ENCODE measurements at places on chromosomes 12 and 14.

GRCh38 chr12:25645427-25645826, 92.3 kb upstream of the LMNTD1 start:
- DNase-seq: no peak

- no peak for DNase-seq
Observed at GRCh38 chr12:89827592-89827991, 119.0 kb upstream of the ATP2B1 start.

GRCh38 chr14:30874120-30874998, at the start of gene COCH:
Gene COCH, plus strand, starts transcription at chr14:30874559. Its CDS starts 380 bp downstream, at chr14:30874939.
- DNase-seq: no peak

GRCh38 chr14:24332268-24332993, 2.4 kb downstream of the ADCY4 start:
- peak; percentile 93 for DNase-seq

GRCh38 chr12:25785134-25785533, 173.3 kb upstream of the RASSF8 start:
- DNase-seq: no peak

DNA sequence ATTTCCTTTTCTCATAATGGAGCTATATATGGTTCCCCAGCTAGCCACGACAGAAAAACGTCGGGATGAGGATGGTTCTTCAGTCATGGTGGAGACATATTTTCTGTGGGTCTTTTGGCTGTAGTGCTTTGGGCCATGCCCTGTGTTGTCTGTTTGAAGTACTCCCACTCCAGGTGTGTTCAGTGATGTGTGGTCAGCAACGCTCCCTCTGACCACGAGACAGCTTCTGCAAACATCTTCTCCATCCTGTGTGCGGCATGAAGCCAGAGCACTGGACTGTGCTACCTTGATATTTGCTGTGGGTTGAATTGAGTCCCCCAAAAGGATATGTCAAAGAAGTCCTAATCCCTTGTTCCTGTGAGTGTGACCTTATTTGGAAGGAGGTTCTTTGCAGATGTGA, 931.2 kb downstream of the NRXN3 start:
- no peak for DNase-seq

DNA sequence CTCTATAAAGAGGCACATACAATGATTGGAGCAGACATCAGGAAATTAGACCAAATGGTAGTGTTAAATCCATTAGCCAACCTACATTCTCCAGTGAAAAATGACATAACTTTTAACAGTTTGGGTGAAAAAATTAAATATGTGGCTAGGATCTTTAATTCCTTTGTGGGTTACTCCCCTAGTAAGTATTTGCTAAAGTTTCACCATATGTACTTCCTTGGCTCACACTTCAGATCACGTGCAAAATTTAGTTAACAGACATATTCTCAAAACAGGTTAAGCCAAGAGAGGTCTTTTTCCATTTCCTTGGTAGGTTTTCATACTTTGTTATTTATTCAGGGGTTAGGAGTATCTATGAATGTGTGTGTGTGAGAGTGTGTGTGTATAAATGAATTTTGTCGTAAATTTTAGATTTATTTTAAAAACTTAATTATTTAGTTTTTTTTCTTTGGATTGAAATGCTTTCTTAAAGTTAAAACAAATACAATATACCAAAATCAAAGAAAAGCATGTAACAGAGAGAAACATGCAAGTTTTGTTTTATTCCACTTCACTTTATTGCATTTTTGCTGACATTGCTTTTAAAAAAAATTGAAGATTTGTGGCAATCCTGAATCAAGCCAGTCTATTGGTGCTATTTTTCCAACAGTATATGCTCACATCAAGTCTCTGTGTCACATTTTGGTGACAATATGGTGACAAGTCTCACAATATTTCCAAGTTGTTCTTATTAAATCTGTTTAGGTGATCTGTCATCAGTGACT, 258.7 kb downstream of the FLRT2 start:
- no peak for DNase-seq

DNA sequence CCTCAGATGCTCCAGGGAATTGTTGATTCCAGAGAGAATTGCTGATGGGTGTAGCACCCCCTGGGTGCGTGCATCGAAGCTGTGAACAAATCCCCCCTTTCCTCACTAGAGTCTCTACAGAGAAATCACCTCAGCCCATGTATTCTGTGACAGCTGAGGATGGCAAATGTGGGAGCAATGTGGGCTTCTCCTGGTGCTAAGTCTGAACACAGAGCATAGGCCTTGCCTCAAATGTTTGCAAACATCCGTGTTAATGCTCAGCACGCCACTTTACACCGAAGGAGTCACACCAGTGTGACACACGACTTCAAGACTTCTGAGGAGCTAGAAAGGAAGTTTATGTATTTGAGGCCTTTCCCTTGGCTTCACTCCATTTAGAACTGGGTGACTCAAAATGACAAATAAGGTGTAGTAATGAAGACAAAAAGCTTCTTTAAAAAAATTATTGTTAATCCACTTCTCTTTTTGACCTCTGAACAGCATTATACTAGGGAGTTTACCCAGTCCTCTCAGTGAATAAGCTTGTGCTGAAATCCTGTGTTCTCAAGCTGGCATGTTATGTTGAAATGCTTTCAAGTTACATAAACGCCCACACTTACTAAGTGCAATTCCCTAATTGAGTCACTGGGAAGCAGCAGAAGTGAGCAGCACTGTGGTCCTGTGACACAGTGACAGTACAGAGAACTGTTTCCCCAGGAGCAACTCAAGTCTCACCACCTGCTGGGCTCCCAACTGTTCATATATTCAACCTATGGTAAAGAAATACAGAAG, 92.9 kb downstream of the FAR2 start:
- DNase-seq: peak; percentile 12

DNA sequence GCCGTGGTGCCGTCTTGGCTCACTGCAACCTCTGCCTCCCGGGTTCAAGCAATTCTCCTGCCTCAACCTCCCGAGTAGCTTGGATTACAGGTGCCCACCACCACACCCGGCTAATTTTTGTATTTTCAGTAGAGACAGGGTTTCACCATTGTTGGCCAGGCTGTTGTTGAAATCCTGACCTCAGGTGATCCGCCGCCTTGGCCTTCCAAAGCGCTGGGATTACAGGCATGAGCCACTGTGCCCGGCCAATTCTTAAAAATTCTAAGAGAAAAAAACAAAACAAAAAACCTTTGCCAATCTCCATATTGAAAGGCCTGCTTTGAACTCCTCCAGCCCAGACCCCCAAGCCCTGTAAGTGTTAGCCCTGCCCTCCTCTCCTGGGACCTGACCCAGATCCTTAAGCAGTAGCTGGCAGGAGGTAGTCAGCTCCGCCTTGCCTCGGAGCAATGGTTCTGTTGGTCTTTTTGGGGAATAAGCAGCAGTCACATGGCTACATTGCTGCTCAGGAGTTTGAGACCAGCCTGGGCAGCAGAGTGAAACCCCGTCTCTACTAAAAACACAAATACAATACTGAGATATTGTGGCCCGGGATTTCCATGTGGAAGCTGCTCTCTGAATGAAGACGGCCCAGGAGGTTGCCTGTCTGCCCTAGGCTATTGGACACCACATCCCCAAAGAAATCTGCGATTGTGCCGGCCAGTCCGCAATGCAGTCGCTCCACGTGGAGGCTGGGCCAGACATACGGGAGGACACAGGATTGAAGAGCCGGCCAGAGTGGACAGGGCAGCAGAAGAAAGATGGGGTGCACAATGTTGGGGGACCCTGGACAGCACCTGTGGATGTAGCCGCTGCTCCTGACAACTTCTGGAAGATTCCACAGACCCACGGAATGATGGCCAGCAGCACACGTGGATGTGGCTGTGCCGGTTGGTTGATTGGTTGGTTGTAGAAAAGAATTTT, 28.8 kb upstream of the BEGAIN start:
- no peak for DNase-seq

DNA sequence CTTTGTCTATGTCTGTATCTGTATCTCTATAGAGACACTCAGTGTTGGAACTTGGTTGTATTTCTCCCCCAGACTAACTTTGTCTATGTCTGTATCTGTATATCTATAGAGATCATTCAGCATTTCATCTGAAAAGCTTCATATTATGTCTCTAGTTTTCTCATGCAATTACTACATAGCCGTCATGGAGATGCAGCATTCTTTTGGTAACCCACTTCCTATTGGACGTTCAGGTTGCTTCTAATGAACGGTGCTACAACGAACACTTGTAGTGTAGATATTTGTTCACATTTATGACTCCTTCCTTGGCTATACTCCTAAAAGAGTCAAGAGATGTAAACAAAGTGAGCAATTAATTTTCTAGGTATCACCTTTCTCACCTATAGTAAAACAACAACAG, 81.5 kb upstream of the KCNA1 start:
- DNase-seq: no peak

- DNase-seq: no peak
Observed at GRCh38 chr14:79165471-79166090, 995.4 kb downstream of the NRXN3 start.

DNA sequence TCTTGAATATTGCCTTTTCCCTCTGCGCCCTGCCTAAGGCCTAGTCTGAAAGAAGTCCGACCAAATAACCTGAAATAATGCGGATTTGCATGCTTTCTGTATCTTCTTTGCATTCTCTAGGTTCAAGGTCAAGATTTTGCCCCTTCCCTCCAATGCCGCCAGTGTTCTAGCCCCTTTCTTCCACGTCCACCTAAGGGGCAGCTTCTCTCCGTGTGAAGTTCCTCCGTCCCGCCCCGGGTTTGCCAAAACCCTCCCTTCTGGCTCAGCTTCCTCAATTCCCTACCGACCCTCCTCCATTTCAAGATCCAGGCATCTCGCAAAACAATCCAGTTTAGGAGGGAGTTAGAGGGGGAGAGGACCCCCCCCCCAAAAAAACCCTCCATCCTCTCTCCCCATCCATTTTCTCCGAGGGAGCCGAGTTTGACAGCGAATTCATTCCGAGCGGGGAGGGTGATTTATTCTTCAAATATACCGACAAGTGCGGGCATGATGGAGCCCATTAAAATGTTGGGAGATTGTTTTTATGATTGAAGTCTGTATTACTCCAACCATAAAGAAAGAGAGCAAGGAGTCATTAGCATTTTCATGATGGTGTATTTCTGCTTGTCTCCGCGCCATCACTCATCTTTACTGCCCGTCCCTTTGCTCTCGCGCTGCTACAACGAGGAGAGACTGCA, 20.9 kb upstream of the ATP5MC2 start:
- no peak for DNase-seq

- DNase-seq: no peak
Observed at GRCh38 chr12:46071335-46071734, 81.0 kb upstream of the SCAF11 start.

GRCh38 chr12:128684352-128684751, 139.4 kb downstream of the SLC15A4 start:
- DNase-seq: no peak

- DNase-seq: no peak
Observed at GRCh38 chr12:278046-278445, 15.4 kb upstream of the SLC6A13 start.

DNA sequence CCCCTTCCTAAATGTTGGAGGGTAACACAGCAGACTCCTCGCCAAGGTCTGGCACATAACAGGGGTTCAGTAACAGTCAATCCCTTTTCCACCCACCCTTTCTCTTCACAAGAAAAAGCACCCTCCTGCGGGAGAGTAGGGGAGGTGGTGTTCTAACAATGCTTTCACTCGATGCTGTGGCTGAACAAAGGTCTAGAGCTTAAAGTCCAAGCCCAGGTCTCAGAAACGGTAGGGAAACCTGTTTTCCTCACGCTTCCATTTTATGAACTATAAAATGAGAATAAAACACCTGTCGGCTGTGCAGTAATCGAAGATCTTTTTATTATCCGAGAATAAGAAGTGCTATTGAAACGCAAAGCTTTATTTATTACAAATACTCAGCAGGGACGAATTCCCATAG, 20.9 kb upstream of the CACNA2D4 start:
- no peak for DNase-seq

DNA sequence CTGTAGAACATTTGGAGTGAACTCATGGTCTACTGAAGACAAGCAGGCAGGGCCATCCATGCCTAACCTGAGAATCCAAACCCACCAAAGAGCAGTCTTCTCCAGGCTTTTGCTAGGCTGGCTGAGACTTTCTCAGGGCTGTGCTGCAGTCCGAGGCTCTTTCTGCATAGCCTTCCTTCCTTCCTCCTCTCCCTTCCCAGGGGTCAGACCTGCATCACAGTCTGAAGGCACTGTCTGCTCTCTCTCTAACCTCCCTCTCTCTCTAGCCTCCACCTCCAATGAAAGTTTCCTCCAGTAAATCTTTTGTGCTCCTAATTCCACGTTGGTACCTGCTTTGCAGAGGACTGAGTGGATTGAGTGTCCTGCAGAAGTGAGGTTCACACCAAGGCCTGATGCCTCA, 6.4 kb upstream of the WSCD2 start:
- no peak for DNase-seq

- DNase-seq: peak; percentile 69
Observed at GRCh38 chr12:45655186-45655585, 74.3 kb upstream of the ARID2 start.
